ENCODE measurements at places on chromosomes 7 and 10. TPM values are rescaled to one million over a fixed set of nuclear protein-coding genes. Genes with fewer than 3 reads are reported as not detected.

Gene IL15RA
- 13.4 TPM for polyA plus RNA-seq

Gene CYREN
- polyA plus RNA-seq: 28.3 TPM

Gene FAM241B
- polyA plus RNA-seq: 17.3 TPM

Gene OR2A42
- not detected for polyA plus RNA-seq

Gene SFTPA2
- not detected for polyA plus RNA-seq

Gene PDE1C
- polyA plus RNA-seq: not detected

Gene GJD4
- polyA plus RNA-seq: not detected

Gene FAM200A
- 5.0 TPM for polyA plus RNA-seq

Gene CREB3L2
- 13.1 TPM for polyA plus RNA-seq

Gene GARIN1A
- polyA plus RNA-seq: 0.14 TPM

Gene SFMBT2
- polyA plus RNA-seq: 2.5 TPM

Gene H2BK1
- polyA plus RNA-seq: not detected

Gene NKX1-2
- polyA plus RNA-seq: not detected

Gene AKR1C4
- polyA plus RNA-seq: not detected

Gene UNCX
- not detected for polyA plus RNA-seq

Gene NOD1
- 7.0 TPM for polyA plus RNA-seq

Gene BICC1
- not detected for polyA plus RNA-seq

Gene MSMB
- polyA plus RNA-seq: not detected

Gene FAM24B
- polyA plus RNA-seq: 5.5 TPM

Gene COL28A1
- not detected for polyA plus RNA-seq

Gene TMEM176A
- polyA plus RNA-seq: not detected

Gene DDIT4
- polyA plus RNA-seq: 63.7 TPM

Gene CYP26C1
- not detected for polyA plus RNA-seq

Gene MAD1L1
- 379 TPM for polyA plus RNA-seq

Gene CALCR
- not detected for polyA plus RNA-seq

Gene SLC26A3
- polyA plus RNA-seq: not detected

Gene OPALIN
- not detected for polyA plus RNA-seq

Gene SH2B2
- polyA plus RNA-seq: 0.70 TPM

Gene AOAH
- 1.5 TPM for polyA plus RNA-seq

Gene NANOS1
- polyA plus RNA-seq: not detected

Gene SPDYE17
- polyA plus RNA-seq: not detected

Gene SORCS1
- not detected for polyA plus RNA-seq

Gene SYT15
- 0.09 TPM for polyA plus RNA-seq

Gene ABCB1
- 2.0 TPM for polyA plus RNA-seq

Gene ODAD2
- polyA plus RNA-seq: not detected

Gene TMUB1
- polyA plus RNA-seq: 54.6 TPM

Gene NXPH1
- polyA plus RNA-seq: not detected

Gene RPEL1
- polyA plus RNA-seq: not detected

Gene PRKAG2
- polyA plus RNA-seq: 26.2 TPM

Gene MMRN2
- polyA plus RNA-seq: 0.31 TPM

Gene IQUB
- not detected for polyA plus RNA-seq

Gene GNAT3
- polyA plus RNA-seq: not detected

Gene TMEM213
- not detected for polyA plus RNA-seq

Gene ENO4
- not detected for polyA plus RNA-seq

Gene GIMAP5
- 249 TPM for polyA plus RNA-seq

Gene C10orf90
- not detected for polyA plus RNA-seq

Gene HOGA1
- polyA plus RNA-seq: not detected
